H7 (cell line): ENCODE measurements at places on chromosomes 11 and 22.

GRCh38 chr22:25363474-25363873, 144.0 kb downstream of the CRYBB2 start:
- no peak for DNase-seq

GRCh38 chr22:41290262-41291221, 4.6 kb upstream of the RANGAP1 start:
- peak; percentile 68 for DNase-seq

- peak; percentile 19 for DNase-seq
These were observed 622.2 kb downstream of the BRD1 start for GRCh38 chr22:49205483-49205800.

- no peak for DNase-seq
These were observed 52.9 kb downstream of the C11orf58 start for GRCh38 chr11:16791191-16791961.

DNA sequence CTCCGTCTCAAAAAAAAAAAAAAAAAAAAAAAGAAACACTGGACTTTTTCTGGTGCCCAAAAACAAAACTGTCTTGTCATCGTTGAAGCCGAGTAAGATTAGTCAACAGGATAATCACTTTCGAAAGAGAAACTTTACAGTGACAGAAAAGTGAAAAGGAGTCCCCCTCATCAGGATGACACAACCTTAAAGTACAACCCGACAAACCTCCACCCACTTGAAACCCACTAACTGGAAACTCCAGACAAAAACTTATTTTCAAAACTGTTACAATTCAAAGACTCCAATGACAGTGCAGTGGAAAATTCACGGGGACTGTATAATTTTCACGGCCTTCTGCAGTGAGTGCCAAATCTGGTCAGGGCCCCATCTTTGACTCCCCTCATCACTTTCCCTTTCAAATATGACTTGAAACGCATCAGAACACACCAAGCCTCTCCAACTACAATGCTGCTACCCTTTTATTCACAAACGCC, 1.3 kb downstream of the DENND5A start:
- peak; percentile 33 for DNase-seq

DNA sequence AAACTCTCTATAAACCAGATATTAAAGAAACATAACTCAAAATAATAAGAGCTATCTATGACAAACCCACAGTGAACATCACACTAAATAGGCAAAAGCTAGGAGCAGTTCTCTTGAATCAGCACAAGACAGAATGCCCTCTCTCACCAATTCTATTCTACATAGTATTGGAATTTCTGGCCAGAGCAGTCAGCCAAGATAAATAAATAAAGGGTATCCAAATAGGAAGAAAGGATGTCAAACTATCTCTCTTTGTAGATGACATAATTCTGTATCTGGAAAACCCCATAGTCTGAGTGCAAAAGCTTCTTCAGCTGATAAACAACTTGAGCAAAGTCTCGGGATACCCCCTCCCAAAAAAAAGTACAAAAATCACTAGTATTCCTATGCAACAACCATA, 359.8 kb downstream of the LRRC4C start:
- no peak for DNase-seq

- no peak for DNase-seq
These were observed 153.5 kb downstream of the OR4C45 start for GRCh38 chr11:50186146-50186545.

GRCh38 chr11:96388891-96389719, 607 bp downstream of the CCDC82 start:
- DNase-seq: peak; percentile 66

DNA sequence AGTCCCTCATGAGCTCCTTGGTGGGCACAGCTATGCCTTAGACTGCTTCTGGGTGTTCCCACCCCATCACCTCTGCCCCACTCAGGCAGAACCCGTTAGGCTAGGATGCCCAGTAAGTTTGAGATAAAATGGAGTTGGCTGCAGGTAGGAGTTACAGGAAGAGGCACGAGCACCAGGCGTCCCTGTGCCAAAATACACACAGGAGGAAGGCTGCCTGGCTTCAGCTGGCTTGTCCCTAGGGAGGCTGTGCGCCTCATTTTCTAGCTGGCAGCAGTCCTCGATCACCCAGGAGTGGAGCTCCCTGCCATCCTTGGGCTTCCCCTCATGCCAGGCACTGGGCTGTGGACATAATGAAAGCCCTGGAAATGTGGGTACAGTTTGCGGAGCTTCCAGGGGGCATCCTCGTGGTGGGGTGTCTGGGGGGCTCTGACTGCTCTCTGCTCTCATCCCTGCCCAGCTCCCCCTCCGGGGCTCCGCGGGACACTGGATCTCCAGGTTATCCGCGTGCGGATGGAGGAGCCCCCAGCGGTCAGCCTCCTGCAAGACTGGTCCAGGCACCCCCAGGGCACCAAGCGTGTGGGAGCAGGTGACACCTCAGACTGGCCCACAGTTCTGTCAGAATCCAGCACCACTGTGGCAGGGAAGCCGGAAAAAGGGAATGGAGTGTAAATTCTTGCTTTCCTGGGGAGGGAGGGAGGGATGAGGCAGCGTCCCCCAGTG, 12.3 kb upstream of the MARK2 start:
- DNase-seq: peak; percentile 42

DNA sequence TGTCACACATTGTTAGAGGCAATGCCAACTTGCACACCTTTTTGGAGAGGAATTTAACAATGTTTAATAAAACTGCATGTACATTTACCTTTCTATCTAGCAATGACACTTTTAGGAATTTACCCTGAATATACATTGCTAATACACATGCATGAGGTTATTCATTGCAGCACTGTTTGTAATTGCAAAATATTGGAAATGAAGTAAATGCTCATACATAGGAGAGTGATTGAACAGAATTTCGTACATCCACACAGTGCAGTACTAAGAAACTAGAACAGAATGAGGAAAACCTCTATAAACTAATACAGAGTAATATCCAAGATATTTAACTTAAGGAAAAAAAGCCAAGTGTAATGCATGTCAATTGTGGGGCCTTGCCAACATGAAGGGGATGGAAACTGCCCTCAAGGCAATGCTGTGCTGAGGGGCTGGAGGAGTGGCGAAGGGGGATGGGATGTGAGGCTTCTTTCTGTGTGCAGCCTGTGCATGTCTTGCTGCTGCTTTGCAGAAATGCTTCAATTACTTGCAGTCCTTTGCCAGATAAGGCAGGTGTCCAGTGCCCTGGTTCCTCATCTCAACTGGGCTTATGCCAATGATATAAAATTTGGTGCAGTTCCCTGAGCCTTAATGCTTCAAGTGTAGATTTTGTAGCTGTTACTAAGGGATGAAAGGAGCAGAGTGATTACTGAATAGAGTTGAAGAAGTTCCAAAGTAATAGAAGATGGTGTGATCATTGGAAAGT, 96.1 kb downstream of the GRIA4 start:
- DNase-seq: no peak

DNA sequence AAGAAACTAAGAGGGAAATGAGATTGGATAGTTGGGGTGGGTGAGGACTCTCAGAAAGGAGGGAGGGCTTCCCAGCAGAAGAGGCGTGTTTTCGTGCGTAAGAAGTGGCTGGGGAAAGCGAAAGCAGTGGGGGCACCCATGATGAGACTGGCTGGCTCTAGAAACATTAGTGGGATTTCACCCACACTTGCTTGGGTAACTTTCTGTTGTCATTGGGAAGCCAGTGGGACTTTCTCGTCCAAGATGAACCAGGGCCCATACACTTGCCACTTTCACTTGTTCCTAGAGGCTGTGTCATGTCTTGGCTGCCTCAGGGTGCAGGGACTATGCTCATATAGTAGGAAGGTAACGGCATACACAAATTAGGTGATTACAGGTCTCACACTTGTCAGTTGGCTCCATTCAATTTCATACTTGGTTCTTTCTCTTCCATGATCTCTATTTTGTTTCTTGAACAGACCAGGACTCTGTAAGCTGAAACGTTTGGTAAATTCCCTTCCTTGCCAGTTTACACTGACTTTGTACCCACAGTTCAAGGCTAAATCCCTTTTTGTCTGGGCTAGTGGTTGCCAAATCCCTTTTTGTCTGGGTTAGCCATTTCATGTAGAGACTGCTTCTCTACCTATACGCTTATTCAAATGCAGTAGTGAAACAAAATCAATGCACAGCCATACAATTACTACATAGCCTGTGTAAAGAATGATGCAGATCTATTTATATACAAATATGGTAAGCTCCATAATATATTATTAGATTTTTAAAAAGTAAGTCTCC, 42.0 kb upstream of the CXCR5 start:
- DNase-seq: no peak

DNA sequence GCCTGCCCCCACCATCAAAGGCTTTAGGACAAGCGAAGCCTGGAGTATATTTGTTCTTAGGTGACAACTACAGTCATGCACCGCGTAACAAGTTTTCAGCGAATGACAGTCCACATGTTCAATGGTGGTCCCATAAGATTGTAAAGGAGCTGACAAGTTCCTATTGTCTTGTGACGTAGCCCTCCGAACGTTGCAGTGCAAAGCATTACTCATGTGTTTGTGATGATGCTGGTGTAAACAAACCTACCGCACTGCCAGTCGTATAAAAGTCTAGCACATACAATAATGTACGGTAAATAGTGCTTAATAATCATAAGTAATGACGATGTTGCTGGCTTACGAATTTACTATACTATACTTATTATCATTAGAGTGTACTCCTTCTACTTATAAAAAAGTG, 41.3 kb downstream of the ADAMTS15 start:
- no peak for DNase-seq

DNA sequence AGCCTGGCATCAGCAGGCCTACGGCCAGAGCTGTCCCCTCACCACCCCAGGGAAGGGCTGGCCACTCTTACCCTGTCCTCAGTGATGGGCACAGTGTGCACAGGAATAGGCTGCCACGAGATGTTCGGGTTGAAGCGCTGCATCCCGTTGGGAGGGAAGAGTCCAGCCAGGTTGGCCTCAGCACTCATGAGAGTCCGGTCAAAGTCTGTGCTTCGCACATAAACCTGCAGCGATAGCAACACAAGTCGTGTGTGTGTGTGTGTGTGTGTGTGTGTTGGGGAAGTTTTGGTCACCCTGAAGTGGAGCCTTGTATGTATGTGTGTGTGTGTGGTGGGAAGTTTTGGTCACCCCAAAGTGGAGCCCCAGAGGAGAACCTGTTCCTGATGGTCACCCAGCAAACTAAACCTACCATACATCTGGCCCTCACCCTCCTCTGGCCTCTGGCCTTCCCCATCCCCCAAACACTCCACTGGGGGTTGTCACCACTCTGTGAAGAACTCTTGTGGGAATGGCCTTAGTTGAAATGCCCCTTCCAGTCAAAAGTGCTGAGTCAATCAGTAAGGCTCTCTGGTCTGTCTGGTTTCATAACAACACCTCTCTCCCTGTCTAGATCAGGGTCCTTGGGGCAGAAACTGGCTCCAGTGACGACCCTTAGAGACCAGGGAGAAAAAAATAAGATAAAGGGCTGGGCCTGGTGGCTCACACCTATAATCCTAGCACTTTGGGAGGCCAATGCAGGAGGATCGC, 2.8 kb downstream of the ACP2 start:
- DNase-seq: no peak

- no peak for DNase-seq
These were observed 424.6 kb downstream of the BUD13 start for GRCh38 chr11:116348226-116348625.

DNA sequence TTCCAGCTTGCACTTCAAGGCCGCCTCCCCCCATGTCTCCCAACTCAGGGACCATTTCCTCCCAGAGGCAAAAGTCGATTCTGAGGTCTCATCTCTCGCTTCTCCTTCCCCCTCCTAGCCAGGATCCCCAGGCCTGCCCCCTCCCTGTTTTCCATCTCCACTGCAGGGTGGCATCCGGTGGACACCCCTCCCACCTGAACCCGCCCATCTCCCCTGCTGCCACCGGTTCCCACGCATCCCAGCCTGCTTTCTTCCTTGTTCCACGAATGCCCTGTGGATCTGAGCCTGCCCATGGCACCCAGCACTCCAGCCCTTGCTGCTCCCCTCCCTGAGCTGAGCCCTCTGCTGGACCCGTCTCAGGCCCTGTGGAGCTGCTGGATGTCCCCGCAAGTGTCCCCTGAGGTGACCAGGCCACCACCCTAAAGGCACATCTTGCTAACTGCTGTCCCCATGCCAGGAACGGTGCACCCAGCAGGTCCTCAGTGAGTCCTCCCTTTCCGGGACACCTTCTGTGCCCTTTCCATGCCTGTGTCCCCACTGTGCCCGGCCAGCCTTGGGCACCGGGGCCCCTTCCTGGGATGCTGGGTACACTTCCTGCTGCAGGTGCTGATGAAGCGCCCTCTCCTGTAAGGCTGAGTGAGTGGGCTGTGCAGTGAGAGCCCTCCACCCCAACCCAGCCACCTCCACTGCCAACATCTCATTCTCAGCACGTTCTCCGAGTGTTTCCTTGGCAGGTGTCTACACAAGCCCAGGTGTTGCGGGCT, 936 bp downstream of the IL17REL start:
- DNase-seq: peak; percentile 89

- peak; percentile 48 for DNase-seq
These were observed 253.3 kb downstream of the BRD1 start for GRCh38 chr22:49574205-49574880.

GRCh38 chr11:12175694-12176241, 65.4 kb downstream of the MICAL2 start:
- DNase-seq: no peak

- DNase-seq: no peak
These were observed 14.2 kb downstream of the IGSF9B start for GRCh38 chr11:133942577-133942976.

DNA sequence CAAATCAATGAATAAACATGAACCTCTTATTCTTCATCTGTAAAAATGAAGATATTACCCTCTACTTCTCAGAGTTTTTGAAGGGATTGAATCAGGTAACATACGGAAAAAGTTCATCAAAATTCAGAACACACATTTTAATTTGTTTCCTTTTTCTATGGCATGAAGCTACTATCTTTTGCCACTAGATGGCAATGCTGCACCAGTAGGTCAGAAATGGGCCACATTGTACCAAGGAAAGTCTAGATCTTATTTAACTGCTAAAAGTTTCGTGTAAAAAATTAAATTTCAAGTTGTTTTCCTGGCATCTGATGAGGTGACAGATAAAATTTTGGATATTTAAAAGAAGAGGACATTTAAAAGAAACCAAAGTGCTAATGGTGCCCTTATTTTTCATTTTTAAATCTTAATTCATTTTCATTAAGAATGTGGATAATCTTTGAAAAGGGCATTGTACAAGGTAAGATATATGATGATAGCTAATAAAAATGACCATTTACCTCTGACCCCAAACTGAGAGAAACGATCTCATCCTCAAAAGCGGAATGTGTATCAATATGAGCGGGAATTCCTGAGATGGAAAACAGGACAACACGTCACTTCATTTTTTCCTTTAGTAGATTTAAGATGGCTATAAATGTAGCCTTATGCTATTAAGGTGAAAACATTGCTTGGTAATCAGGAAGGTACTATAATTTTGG, 16.1 kb downstream of the ALKBH8 start:
- DNase-seq: peak; percentile 11
